ENCODE measurements at places on chromosomes 2 and 18. TPM values are rescaled to one million over a fixed set of nuclear protein-coding genes. Genes with fewer than 3 reads are reported as not detected.

DNA sequence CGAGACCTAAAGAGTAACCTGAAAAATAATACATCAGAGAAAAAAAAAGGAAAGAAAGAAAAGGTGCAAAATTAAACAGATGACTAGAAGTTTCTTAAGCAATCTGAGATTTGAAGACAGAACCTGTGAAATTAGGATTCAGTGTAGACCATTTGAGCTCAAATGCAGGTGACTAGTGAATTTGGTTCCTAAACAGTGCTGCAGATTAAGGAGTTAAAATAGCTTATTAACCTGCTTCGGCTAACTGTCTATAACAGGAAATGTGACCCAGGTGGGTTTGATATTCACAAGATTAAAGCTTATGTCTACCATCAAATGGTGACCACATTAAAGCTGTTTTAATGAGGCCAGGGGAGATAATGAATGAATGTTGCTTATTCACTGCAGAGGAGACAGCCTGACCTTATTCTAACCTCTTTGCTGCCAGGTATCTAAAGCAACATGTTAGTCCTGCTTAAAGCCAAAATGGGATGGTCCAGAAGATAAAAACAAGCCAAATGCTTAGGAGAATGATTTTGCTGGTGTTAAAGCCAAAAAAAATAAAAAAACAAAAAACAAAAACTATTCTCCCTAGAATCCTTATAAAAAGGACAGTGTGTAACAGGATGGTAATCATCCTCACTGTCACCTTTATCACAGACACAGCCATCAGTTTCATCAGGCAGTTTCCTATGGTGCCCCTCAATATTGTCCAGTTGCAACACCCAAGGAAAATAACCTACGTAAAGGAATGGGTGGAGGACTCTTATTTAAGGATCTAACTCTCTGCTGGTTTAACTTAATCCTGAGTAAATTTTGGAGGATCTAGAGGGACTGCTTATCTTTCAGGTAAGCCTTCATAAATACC, 769.0 kb upstream of the ZEB2 start:
- no peaks in the 10 kb centered on the region for H3K36me3 ChIP-seq
- DNase-seq: no peak
- peaks cover 25% of the 10 kb centered on the region for H3K27me3 ChIP-seq
- no peaks in the 10 kb centered on the region for H3K4me1 ChIP-seq

DNA sequence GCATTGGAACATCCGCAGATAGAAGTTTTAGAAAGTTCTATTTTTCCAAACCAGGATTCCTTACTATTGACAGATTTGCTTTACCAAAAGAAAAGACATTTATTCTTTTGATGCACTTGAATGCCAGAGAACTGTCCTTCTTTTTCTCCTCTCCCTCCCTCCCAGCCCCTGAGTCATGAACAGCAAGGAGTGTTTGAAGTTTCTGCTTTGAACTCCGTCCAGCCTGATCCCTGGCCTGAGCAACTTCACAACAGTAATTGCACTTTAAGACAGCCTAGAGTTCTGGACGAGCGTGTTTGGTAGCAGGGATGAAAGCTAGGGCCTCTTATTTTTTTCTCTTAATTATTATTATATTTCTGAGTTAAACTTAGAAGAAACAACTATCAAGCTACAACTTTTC, 33.6 kb downstream of the APCDD1 start:
- no peaks in the 10 kb centered on the region for H3K36me3 ChIP-seq
- no peak overlapping the region for H3K27ac ChIP-seq
- H3K4me1 ChIP-seq: no peaks in the 10 kb centered on the region
- no peak for DNase-seq

- H3K27ac ChIP-seq: peak overlapping the region; percentile 77
- peaks cover 12% of the 10 kb centered on the region for H3K36me3 ChIP-seq
- peaks cover 62% of the 10 kb centered on the region for H3K4me1 ChIP-seq
- no peak overlapping the region for H3K4me3 ChIP-seq
- no peak for DNase-seq
Observed at GRCh38 chr2:204018717-204019116, 82.2 kb downstream of the ICOS start.

DNA sequence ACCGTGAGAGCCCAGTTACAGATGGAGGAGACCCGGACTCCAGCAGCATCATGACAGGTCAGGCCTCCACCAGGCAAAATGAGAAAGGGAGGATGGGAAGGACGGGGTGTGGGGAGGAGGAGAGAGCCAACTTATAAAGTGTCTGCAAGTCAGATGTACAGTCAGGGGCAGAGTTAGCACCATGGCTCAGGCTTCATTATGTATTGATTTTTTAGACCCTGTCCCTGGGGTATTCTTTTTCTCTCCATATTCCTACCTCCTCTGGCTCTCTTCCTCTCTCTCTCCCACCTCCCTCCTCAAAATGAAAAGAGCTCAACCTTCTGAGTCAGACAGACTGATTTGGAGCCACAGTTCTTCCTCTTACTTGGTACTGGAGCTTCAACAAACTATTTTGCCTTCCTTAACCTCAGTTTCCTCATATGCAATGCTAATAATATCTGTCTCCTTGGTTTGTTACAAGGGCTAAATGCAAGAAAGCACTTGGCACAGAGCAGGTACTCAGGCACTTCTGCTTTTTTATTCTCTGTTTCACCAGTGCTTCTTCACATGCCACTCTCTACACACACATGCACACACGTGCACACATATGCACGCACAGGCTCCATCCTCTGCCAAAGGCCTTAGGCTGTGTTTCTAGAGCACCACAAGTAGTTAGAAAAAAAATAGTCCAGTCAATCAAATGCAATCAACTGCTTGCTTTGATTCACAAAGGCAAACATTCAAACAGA, 92.3 kb upstream of the PKDCC start:
- H3K4me1 ChIP-seq: peaks cover 4% of the 10 kb centered on the region
- no peaks in the 10 kb centered on the region for H3K36me3 ChIP-seq
- H3K4me3 ChIP-seq: no peak overlapping the region
- DNase-seq: no peak

- no peaks in the 10 kb centered on the region for H3K4me1 ChIP-seq
- no peak overlapping the region for H3K4me3 ChIP-seq
- no peak for DNase-seq
- H3K36me3 ChIP-seq: no peaks in the 10 kb centered on the region
Observed at GRCh38 chr18:45245091-45245511, 370.2 kb upstream of the SLC14A2 start.

DNA sequence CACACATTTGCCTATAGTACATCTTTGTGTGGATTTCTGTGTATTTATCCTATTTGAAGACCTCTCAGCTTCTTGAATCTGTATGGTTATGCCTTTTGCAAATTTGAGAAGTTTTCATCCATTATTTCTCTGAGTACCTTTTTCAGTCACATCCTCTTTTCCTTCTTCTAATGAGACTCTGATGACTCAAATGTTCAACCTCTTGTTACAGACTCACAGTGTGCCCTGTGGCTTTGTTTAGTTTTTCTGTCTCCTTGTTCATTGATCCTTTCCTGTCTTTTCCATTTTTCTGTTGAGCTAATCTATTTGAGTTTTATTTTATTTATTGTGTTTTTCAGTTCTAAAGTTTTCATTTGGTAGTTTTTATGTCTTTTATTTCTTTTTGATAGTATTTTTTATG, 87.0 kb upstream of the LRP1B start:
- no peaks in the 10 kb centered on the region for H3K27me3 ChIP-seq
- no peak overlapping the region for H3K27ac ChIP-seq
- H3K4me3 ChIP-seq: no peak overlapping the region
- no peak for DNase-seq

- no peak overlapping the region for H3K4me3 ChIP-seq
- H3K27me3 ChIP-seq: peaks cover 31% of the 10 kb centered on the region
- no peaks in the 10 kb centered on the region for H3K4me1 ChIP-seq
- no peak overlapping the region for H3K27ac ChIP-seq
Observed at GRCh38 chr2:234796045-234796591, 155.7 kb upstream of the SH3BP4 start.

- H3K36me3 ChIP-seq: no peaks in the 10 kb centered on the region
- no peaks in the 10 kb centered on the region for H3K27me3 ChIP-seq
- no peak overlapping the region for H3K27ac ChIP-seq
- no peak overlapping the region for H3K4me3 ChIP-seq
- no peak for DNase-seq
Observed at GRCh38 chr18:49183921-49184320, 233.2 kb upstream of the SMAD7 start.

- H3K27ac ChIP-seq: no peak overlapping the region
- peaks cover 12% of the 10 kb centered on the region for H3K27me3 ChIP-seq
- H3K4me3 ChIP-seq: no peak overlapping the region
- no peak for DNase-seq
Observed at GRCh38 chr2:205590759-205591158, 91.5 kb upstream of the NRP2 start.

DNA sequence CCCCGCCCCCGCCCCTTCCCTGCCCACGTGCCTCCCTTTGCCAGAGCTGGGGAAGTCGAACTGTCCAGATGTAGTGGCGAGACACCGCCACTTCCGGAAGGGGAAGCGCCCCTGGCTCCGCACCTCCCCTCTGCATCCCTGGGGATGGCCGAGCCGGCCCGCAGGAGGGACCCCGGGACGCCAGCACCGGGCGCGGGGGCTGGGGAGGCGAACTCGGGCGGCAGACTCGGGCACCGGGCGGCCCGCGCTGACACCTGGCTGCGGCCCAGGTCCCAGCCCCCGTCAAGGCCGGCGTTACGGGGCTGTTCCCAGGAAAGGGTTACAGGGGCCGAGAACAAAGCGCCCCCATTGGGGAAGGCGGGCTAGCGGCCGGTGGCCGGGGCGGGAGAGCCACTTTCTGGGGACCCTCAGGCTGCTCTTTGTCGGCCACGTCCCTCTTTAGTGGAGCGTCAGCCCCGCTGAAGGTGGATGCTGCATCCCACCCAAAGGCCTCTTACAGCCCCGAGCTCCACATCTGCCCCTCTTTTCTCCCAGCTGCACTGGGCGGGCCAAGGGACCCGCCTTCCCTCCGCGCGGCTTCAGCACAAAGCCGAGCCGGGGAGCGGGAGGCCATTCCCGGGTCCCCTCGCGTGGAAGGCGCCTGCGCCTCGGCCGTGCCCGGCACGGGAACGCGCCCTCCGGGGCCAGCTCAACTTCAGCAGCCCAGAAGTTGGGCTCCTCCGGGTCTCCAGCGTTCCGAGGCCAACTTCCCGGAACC, 1.3 kb downstream of the SDC1 start:
- DNase-seq: no peak
- H3K27me3 ChIP-seq: peaks cover 44% of the 10 kb centered on the region
- no peak overlapping the region for H3K4me3 ChIP-seq
- no peak overlapping the region for H3K27ac ChIP-seq
- H3K36me3 ChIP-seq: no peaks in the 10 kb centered on the region
- no peaks in the 10 kb centered on the region for H3K4me1 ChIP-seq

GRCh38 chr2:50674876-50675275, 357.1 kb downstream of the NRXN1 start:
- peaks cover 7% of the 10 kb centered on the region for H3K36me3 ChIP-seq
- no peak for DNase-seq
- no peak overlapping the region for H3K4me3 ChIP-seq
- H3K27ac ChIP-seq: no peak overlapping the region
- H3K4me1 ChIP-seq: no peaks in the 10 kb centered on the region

- peaks cover 4% of the 10 kb centered on the region for H3K36me3 ChIP-seq
- DNase-seq: no peak
- no peak overlapping the region for H3K27ac ChIP-seq
Observed at GRCh38 chr2:122486086-122486485, 730.6 kb downstream of the TSN start.

- no peaks in the 10 kb centered on the region for H3K36me3 ChIP-seq
- no peak for DNase-seq
- peaks cover 20% of the 10 kb centered on the region for H3K27me3 ChIP-seq
- H3K4me1 ChIP-seq: no peaks in the 10 kb centered on the region
- H3K27ac ChIP-seq: no peak overlapping the region
- H3K4me3 ChIP-seq: no peak overlapping the region
Observed at GRCh38 chr2:47598476-47598875, 184.5 kb upstream of the MSH6 start.

DNA sequence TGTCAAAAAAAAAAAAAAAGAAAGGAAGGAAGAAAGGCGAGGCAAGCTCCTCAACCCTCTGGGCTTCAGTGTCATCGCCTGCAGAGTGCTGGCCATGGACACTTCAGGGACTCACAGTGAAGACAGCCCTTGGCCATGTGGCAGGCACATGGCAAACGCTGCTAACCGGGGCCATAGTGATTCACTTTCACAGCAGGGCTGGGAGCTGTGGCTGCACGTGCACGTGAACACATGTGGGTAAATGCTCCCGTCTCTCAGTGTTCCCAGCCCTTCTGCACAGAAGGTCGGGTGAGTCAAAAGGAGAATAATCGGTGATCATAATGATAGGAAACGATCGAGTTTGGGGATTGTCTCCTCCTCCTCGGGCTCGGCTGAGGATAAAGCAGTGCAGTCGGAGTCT, 46.1 kb upstream of the UBE2F start:
- H3K36me3 ChIP-seq: no peaks in the 10 kb centered on the region
- H3K27me3 ChIP-seq: no peaks in the 10 kb centered on the region
- H3K4me3 ChIP-seq: no peak overlapping the region
- H3K27ac ChIP-seq: no peak overlapping the region
- peaks cover 15% of the 10 kb centered on the region for H3K4me1 ChIP-seq
- no peak for DNase-seq

GRCh38 chr2:160952464-160953254, 207.6 kb upstream of the TANK start:
- H3K27ac ChIP-seq: no peak overlapping the region
- no peaks in the 10 kb centered on the region for H3K36me3 ChIP-seq
- DNase-seq: no peak
- H3K4me1 ChIP-seq: no peaks in the 10 kb centered on the region
- no peak overlapping the region for H3K4me3 ChIP-seq

GRCh38 chr2:25453199-25453905, 111.6 kb upstream of the DNMT3A start:
- H3K4me1 ChIP-seq: peaks cover 13% of the 10 kb centered on the region
- H3K36me3 ChIP-seq: peaks cover 18% of the 10 kb centered on the region
- no peak for DNase-seq
- H3K27me3 ChIP-seq: no peaks in the 10 kb centered on the region

GRCh38 chr2:156756516-156756915, 320.3 kb downstream of the GPD2 start:
- no peaks in the 10 kb centered on the region for H3K4me1 ChIP-seq
- H3K27me3 ChIP-seq: no peaks in the 10 kb centered on the region
- no peak overlapping the region for H3K27ac ChIP-seq
- H3K36me3 ChIP-seq: no peaks in the 10 kb centered on the region
- H3K4me3 ChIP-seq: no peak overlapping the region
- no peak for DNase-seq

DNA sequence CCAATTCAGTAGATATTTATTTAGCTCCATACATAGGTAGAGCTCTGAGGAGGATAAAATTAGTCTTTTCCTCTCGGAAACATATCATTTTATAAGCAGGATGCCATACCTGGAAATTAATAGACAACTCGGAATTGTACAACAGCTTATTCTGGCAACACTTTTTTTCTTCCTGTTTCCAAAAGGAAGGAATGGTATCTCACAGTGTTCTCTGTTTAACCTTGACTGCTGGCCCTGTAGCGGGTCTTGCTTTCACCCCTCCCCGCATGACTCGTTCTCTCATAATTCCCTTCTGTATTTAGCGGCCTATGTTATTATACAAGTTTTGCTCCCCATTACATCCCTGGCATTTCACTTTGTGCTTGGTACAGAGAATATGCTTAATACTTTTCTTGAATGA, 2.5 kb upstream of the KYNU start:
- H3K27ac ChIP-seq: no peak overlapping the region
- H3K36me3 ChIP-seq: no peaks in the 10 kb centered on the region
- no peak for DNase-seq
- peaks cover 3% of the 10 kb centered on the region for H3K27me3 ChIP-seq

Gene HTR2B
- total RNA-seq: not detected

Gene THSD7B
- total RNA-seq: not detected

Gene NOSTRIN
- not detected for total RNA-seq

Gene C1QL2
- total RNA-seq: not detected

Gene FAM237A
- total RNA-seq: not detected

Gene KIAA2012
- total RNA-seq: not detected

Gene EDAR
- not detected for total RNA-seq

Gene MGAT5
- 99.5 TPM for total RNA-seq

Gene PLGLB1
- 2.4 TPM for total RNA-seq

Measured in natural killer cell treated with Interleukin-12 subunit alpha and Interleukin-12 subunit beta and Interleukin-15 and Interleukin-18, amount 100 ng/mL, for 72 hours (primary cell).